ENCODE measurements at places on chromosomes 4 and X.

DNA sequence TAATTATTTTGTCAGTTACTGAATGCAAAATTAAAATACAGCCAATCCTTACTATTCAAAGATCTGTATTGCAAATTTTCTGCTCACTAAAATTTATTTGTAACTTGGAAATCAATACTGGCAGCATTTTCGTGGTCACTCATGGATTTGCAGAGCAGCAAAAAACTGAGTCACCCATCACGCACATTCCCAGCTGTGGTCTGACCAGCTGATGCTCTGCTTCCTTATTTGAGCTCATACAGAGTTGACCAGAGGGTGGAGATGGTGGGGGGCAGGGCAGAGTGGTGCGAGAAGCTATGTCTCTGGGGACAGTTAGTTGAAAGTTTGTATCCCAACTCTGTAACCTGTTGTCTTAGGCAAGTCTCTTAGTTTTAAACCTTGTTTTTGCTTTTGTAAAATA is 214.8 kb downstream of the SPCS3 start:
- DNase-seq, result no peak

DNA sequence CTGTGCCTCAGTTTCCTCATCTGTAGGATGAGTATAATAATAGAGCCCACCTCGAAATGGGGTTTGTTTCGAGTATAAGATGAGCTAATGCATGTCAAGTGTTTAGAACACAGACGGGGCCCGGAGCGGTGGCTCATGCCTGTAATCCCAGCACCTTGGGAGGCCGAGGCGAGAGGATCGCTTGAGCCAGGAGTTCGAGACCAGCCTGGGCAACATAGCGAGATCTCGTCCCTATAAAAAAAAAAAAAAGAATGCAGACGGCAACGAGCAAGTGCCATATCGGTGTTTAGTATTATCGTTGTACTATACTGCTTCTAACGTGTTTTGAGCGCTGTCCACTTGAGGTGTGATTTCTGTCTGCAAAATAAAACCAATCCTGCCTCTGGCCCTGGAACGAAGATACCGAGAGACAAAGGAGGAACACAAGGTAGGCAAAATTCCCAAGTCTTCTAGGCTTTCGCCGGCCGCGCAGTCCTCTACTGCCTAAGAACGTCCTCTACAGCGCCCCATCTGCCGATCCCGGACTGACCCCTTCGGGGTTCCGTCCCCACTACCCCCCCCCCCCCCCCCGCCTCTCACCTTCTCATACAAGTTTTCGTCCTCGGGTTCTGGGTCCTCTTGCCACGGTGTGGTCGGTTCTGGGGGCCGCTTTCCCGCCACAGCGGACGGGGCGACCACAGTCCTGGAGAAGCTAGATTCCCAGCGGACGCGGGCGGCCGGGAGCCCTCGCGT is 442 bp downstream of the NDUFB11 start:
- DNase-seq, result peak; percentile 72

GRCh38 chr4:6120361-6120760 is 80.0 kb downstream of the JAKMIP1 start:
- DNase-seq, result no peak

DNA sequence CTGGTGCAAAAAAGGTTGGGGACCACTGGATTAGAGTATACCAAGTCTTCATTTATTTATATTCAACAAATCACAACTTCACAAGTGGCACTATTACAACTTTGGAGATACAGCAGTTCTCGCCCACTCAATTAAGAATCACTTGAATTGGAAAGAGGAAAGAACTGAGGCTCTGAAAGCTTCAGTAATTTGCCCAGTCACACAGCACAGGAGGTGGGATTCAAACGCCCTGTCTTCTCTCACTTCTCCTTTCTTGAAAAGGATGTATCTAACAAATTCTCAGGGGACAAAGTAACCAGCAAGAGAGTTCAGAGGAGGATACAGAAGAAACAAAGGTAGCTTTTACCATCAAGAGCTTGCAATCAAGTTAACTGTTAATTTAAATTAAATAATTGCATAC is 12.4 kb downstream of the SMIM14 start:
- no peak for DNase-seq

DNA sequence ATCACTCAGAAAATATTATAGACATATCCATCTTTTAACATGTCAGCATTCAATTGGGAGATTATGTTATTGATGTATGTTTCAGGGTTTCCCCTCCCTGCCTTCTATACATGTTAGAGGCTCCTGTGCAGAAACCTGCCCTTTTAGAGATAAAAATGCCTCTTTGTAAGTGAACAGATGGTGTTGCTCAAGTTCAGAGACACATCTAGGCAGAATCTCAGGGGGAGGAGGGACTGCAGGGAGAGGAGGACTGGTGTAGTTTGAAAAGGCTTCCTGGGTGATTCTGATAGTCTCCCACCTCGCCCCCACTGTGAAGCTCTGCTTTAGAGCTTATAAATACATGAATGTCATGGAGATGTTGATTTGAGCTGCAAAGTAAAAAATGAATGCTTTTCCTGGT is 12.0 kb upstream of the UNC5C start:
- peak; percentile 29 for DNase-seq

- no peak for DNase-seq
Observed at GRCh38 chr4:15003401-15003890, 1.2 kb downstream of the CPEB2 start.

DNA sequence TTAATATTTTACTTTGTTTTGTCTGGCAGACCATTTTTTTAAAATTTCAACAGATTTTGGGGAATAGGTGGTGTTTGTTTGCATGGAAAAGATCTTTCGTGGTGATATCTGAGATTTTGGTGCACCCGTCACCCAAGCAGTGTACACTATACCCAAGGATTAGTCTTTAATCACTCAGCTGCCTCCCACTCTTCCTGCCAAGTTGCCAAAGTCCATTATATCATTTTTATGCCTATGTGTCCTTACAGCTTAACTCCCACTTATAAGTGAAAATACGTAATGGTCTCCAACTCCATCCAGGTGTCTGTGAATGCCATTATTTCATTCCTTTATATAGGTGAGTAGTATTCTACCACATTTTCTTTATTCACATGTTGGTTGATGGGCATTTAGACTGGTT is 281.7 kb upstream of the GK2 start:
- DNase-seq, result no peak

GRCh38 chr4:140154572-140154891 is 548 bp upstream of the MAML3 start:
- no peak for DNase-seq

GRCh38 chrX:133473451-133473850 is 58.2 kb upstream of the GPC4 start:
- DNase-seq, result no peak

DNA sequence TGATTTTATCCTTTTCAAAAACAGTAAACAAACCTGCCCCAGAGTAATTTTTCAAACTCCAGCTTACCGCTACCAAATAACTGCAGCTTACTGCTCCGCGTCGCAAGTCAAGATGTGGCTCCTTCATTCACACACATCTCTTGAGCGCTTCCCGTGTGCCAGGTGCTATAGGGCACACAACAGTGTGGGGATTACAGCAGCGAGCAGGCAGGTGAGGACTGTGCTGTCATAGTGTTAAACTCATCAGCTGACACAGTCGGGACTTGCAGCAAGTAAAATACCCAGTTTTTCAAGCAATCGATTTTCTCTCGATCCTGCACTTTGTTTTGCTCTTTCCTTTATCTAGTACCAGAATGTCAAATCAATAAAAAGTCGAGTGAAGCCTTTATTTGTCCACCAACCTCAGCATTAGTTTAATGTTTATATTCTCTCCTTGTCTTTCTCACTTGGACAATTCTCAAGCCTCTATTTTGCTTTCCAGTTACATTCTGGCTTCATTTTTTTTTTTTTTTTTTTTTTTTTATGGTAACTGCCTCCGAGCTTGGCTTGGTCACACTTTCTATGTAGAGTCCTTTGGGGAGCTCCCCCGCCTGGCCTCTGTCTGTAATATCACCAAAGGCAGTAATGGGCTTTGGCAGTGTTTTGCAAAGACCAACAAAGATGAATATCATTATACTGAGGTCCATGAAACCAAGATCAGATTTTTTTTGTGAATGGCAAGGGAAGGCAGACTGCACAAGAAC is 8.3 kb upstream of the ASB5 start:
- peak; percentile 22 for DNase-seq

DNA sequence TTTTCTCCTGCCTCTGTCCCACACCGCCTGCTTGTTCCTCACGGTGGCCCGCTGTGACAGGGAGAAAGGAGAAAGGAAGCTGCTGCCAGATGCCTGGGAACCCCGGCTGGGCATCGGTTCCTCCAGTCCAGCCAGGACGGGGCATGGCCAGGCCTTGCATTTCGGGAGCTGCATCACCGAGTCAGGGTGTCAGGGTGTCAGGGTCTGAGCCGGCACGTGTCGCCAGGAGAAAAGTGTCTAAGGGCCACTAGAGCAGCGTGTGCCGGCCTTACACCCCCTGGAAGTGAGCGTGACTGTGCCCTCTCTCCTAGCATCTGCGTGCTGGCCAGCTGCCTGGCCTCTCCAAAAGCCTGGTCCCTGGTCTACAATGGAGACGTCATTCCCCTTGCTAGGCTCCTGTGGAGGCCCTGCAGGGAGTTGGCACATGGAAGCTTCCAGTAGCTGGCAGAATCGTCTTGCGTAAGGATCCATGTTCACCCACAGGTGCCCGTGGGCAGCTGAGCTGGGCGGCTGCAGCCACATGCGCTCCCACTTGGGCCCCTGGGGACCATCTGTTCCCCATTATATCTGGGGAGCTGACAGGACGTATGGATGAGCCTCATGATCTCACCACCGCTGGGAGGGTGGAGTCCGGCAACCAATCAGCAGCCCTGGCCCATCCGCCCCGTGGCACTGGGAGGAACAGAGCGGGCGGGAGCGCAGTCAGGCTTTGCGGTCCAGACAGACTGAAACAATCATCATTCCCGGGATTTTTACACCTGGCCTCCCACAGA is 39.9 kb upstream of the HMX1 start:
- peak; percentile 16 for DNase-seq

GRCh38 chr4:23938796-23939195 is 48.9 kb upstream of the PPARGC1A start:
- DNase-seq, result no peak

DNA sequence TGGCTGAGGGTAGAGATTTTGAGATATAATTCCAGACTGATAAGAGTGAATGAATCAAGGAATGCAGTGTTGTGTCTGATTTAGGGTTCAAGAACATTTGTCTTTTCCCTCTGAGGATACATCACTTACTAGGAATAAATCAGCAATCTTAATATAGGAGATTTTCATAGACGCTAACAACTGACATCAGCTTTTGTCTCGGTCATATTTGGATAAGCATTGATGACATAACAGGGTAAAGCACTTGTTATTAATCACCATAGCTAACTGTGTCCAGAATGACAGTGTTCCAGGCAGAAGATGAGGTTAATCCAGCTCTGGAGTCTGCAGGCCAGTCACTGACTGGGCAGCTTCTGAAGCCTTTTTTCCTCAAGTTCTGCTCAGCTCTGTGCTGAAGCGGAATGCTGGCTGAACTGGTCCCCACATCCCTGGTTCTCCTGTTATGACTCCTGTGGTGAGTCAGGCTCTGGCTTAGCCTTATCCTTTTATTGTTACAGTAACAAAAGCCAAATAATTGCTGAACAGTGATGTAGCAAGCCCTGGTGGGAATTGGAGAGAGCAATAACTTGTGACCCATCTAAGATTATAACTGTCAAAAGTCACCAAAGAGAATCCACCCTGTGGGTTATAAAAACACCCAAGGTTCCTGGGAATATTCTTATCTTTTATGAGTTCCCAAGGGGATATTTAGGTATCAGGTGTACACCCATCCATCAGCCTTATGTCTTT is 41.8 kb downstream of the FNIP2 start:
- no peak for DNase-seq

DNA sequence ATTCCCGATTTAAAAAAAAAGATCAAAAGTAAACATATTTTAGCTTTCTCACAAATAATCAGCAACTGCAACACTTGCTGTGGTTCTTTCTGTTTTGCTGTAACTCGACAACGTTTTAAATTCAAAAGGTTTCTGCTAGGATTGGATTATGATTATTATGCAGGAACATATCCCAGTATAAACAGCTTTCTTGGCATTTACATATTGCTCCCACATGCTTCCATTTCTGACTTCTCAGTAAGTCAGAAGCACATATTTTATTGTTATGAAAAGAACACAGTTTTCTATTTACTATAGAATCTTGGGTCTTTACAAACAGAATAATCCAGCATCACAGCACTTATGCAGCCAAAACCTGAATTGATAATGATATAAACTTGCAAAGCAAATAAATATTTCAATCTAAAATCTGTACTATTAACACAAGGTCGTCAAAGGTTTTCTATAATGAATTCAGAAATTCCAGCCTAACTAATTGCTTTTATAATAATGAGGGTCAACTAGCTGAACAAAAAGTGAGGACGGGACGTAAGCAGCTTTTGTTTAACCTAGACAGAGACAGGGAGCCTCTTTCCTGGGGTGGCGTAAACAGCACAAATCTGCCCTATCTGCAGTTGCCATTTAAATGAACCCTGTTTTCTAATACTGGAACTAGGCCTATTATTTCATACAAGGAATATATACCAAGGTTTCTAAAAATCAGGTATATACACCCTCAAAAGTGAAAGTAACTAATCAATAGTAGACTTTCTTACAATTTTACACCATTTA is 9.8 kb upstream of the PCDH18 start:
- DNase-seq, result no peak

GRCh38 chr4:173165706-173166105 is 2.9 kb upstream of the GALNT7 start:
- no peak for DNase-seq

Data from NCI-H524 (cell line).